ENCODE measurements at places on chromosomes 1 and 21. TPM values are rescaled to one million over a fixed set of nuclear protein-coding genes. Genes with fewer than 3 reads are reported as not detected.

Gene TPTE
- total RNA-seq = not detected

Gene KCNH1
- under 0.01 TPM for total RNA-seq

Gene ATP6V1G3
- total RNA-seq = not detected

Gene VWA5B1
- total RNA-seq = not detected

Gene NBPF20
- 2.1 TPM for total RNA-seq

Gene ASPM
- 0.77 TPM for total RNA-seq

Gene INSRR
- not detected for total RNA-seq

Gene FYB2
- total RNA-seq = not detected

Gene KCNN3
- not detected for total RNA-seq

Gene LRRC71
- total RNA-seq = not detected

Gene SNAP47
- total RNA-seq = 59.0 TPM

Gene SHISAL2A
- not detected for total RNA-seq

Gene TOR1AIP2
- 48.8 TPM for total RNA-seq

Gene BRDT
- total RNA-seq = not detected

Gene NUDT4B
- 2.6 TPM for total RNA-seq

Gene PLPPR5
- not detected for total RNA-seq

Gene PRR9
- not detected for total RNA-seq

Gene OR2G6
- total RNA-seq = not detected

Gene HCRTR1
- not detected for total RNA-seq

Gene NOS1AP
- total RNA-seq = 0.26 TPM

Gene ESRRG
- not detected for total RNA-seq

Gene TCHHL1
- not detected for total RNA-seq

Gene SPATA45
- total RNA-seq = not detected

Gene CLDN14
- not detected for total RNA-seq

Gene GBP7
- total RNA-seq = not detected

Gene TRMT13
- 14.2 TPM for total RNA-seq

Gene ERO1B
- 2.9 TPM for total RNA-seq

Gene TMEM61
- total RNA-seq = 2.9 TPM

Gene TCEA3
- 10.5 TPM for total RNA-seq

Gene HOOK1
- total RNA-seq = 14.6 TPM

Gene LRRIQ3
- total RNA-seq = 0.26 TPM

Gene BACE2
- 64.8 TPM for total RNA-seq

Gene BRINP3
- total RNA-seq = not detected

Gene EFNA3
- total RNA-seq = 11.9 TPM

Gene COL24A1
- under 0.01 TPM for total RNA-seq

Gene TMEM222
- 17.1 TPM for total RNA-seq

Gene OR10J1
- not detected for total RNA-seq

Gene SELE
- total RNA-seq = not detected

Gene RNF187
- total RNA-seq = 147 TPM
